ENCODE measurements at places on chromosomes 7 and 10.

GRCh38 chr7:105905910-105906568, 29.6 kb upstream of the ATXN7L1 start:
- peaks cover 8% of the 10 kb centered on the region for H3K36me3 ChIP-seq
- H3K4me1 ChIP-seq: no peaks in the 10 kb centered on the region
- no peaks in the 10 kb centered on the region for H3K27me3 ChIP-seq
- H3K4me3 ChIP-seq: no peak overlapping the region
- no peak for DNase-seq

DNA sequence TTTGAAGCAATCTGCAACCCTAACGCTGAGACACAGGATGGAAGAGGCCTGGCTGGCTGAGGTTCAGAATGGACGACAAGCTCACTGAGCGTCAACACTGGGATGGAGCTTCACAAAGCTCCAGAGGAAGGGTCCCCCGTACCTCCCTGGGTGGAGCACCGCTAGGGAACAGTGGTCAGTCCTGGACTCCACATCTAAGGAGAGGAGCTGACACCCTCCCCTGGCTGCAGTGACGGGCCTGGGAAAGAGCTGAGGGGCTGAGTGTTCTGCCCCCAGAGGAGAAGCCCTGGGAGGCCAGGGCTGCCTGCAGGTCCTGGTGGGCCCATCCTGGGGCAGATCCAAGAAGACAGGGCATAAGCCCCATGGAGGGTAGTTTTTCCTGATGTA, 146.2 kb downstream of the ARHGAP22 start:
- H3K27me3 ChIP-seq: no peaks in the 10 kb centered on the region
- no peaks in the 10 kb centered on the region for H3K36me3 ChIP-seq
- H3K4me3 ChIP-seq: no peak overlapping the region

DNA sequence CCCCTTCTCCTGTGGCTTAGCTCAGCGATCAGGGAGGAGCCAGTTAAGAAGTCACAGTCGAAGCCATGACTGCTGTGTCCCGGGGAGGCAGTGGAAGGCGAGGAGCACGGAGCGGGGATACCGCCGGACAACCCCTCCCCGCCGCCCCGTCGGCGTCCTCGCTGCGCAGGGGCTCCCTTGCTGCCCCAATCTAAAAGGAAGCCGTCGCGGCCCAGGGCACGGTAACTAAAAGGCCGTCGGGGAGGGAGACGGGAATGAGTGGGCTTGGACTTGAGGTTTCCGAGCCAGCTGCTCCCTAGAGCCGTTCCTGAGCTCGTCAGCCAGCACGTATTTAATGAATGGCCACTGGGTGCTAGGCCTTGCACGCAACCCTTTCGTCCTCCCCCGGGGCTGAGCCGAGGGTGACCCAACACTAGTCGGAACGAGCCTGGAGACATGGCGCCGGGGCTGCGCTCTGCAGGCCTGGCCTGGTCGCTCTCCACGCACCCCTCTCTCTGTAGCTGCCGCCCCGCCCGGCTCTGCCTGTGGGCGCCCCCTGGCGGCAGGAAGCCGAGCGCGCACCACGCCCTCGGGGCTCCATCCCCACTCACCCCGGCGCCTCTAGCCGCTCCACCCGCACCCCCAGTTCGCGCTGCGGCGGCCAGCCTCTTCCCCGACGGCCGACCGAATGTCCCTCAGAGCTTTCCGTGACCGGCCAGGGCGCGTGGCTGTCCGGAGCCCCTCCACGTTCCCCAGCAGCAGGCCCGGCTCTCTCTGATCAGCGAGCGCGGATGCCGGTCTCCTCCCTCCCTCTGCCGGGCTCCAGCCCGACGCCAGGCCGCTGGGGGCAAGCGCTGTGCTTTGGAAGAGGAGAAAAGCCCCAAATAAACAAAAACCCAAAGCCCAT, 29.3 kb upstream of the KCNK18 start:
- no peaks in the 10 kb centered on the region for H3K36me3 ChIP-seq
- H3K4me3 ChIP-seq: peak overlapping the region; percentile 1
- H3K4me1 ChIP-seq: no peaks in the 10 kb centered on the region

DNA sequence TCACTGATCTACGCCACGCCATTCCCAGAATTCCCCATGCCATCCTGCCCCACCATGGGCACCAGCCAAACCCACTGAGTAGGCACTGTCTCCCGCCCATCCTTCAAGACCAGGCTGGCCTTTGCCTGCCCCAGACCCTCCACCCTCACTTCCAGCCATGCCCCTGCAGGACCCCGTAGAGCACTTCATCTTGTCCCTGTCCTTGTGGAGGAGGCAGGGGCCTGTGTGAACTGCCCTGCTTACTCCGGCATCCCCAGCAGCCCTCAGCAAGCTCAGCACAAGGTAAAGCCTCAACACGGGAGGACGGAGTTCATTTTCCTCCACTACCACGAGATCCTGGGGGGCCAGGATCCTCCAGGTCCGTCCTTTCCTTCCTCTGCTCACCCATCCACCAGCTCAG, 577.7 kb downstream of the PTPRN2 start:
- no peak overlapping the region for H3K4me3 ChIP-seq
- no peaks in the 10 kb centered on the region for H3K4me1 ChIP-seq
- H3K27ac ChIP-seq: no peak overlapping the region
- H3K27me3 ChIP-seq: peaks cover 25% of the 10 kb centered on the region
- no peaks in the 10 kb centered on the region for H3K36me3 ChIP-seq

DNA sequence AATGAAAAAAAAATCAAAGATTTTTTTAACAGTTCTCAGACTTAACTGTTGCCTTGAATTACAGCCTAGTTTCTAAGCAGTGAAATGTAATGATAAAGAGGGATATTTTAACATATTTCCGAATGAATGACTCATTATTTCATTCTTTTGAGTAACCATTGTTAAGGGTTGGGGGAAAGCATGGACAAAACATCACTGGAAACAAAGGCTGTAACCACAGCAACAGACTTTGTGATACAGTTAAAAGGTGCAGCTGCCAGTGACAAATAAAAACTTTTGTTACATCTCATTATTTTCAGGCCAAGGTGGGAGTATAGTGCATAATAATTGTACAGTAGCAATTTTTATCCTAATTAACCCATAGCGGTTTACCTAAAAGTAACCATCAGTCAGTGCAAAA, 172.6 kb downstream of the LRRTM3 start:
- H3K4me3 ChIP-seq: no peak overlapping the region
- DNase-seq: no peak
- no peaks in the 10 kb centered on the region for H3K36me3 ChIP-seq
- no peak overlapping the region for H3K27ac ChIP-seq
- no peaks in the 10 kb centered on the region for H3K27me3 ChIP-seq
- H3K4me1 ChIP-seq: no peaks in the 10 kb centered on the region

GRCh38 chr10:31912289-31912688, 16.3 kb downstream of the ARHGAP12 start:
- H3K27ac ChIP-seq: no peak overlapping the region
- no peaks in the 10 kb centered on the region for H3K27me3 ChIP-seq
- H3K4me1 ChIP-seq: peaks cover 46% of the 10 kb centered on the region
- DNase-seq: no peak

DNA sequence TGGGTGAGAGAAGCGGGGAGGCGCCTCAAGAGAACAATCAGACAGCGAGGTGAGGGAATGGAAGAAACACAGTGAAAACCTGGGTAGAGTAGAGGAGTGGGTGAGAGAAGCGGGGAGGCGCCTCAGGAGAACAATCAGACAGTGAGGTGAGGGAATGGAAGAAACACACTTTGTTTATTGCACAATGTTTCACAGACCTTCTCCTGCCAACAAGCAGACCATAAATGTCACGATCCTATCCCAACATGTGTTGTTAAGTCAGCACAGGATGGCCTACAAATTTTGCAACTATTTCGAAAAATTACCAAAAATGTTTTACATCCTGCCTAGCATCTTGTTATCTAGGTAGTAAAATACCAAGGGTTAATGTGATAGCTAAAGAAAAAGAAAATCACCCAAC, 115.3 kb downstream of the JAZF1 start:
- no peak overlapping the region for H3K27ac ChIP-seq
- no peak for DNase-seq
- H3K4me1 ChIP-seq: peaks cover 19% of the 10 kb centered on the region
- H3K4me3 ChIP-seq: no peak overlapping the region

DNA sequence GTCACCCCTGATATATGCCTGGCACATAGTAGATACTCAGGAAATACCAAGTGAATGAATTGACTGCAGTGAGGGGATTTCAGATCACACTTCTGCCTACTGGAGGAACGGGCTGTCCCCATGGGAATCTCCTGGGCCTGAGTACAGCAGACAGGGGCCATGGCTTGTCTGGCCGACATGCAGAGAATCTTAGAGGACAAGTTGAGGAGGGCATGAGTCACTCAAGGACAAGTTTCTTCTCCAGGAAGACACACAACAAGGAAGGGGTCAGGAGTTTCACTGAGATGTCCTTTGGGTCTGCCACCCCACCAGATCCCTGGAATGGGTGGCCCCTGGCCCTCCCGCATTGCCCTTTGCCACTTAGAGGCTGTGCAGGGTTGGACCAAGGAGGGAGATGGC, 20.7 kb downstream of the PLPP4 start:
- no peaks in the 10 kb centered on the region for H3K27me3 ChIP-seq
- no peak overlapping the region for H3K27ac ChIP-seq
- DNase-seq: no peak
- H3K36me3 ChIP-seq: no peaks in the 10 kb centered on the region
- H3K4me1 ChIP-seq: no peaks in the 10 kb centered on the region
- no peak overlapping the region for H3K4me3 ChIP-seq

- H3K4me3 ChIP-seq: no peak overlapping the region
- peaks cover 26% of the 10 kb centered on the region for H3K4me1 ChIP-seq
- no peaks in the 10 kb centered on the region for H3K36me3 ChIP-seq
- peak; percentile 73 for DNase-seq
- peaks cover 5% of the 10 kb centered on the region for H3K27me3 ChIP-seq
Measured at GRCh38 chr7:132080967-132081668, 495.2 kb downstream of the PLXNA4 start.

DNA sequence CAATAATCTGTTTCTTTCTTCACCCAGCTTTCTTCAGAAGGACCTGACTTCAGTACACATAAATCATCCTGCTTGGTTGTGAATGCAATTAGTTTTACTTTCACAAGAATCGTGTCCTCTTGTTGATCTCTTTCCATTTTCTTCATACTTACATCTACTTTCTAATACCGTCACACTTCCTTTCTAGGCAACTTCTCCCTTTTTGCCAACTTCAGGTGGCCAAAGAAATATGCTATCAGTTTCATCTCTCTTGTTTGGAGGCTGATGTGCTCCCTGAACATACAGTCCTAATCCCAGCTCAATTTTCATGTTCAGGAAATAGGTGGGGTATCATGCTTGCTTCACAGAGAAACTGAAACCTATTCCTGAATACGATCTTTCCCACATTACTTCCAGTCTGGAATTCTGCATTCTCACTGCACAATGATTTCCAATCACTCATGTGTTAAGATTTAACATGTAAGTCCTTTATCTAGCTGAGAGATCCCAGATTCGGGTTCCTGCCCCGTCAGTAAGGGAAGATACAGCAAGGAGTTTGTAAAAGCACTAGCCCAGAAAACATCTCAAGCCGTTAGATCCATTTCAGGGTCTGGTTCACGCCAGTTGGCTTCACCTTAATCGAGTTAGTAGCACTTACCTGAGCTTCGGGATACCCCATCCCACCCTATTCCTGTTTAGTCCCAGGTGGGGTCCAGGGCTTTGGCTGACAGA, 994 bp downstream of the SLC25A28 start:
- H3K4me1 ChIP-seq: peaks cover 49% of the 10 kb centered on the region
- DNase-seq: no peak
- H3K27ac ChIP-seq: peak overlapping the region; percentile 92
- H3K27me3 ChIP-seq: no peaks in the 10 kb centered on the region
- no peaks in the 10 kb centered on the region for H3K36me3 ChIP-seq
- H3K4me3 ChIP-seq: peak overlapping the region; percentile 70

DNA sequence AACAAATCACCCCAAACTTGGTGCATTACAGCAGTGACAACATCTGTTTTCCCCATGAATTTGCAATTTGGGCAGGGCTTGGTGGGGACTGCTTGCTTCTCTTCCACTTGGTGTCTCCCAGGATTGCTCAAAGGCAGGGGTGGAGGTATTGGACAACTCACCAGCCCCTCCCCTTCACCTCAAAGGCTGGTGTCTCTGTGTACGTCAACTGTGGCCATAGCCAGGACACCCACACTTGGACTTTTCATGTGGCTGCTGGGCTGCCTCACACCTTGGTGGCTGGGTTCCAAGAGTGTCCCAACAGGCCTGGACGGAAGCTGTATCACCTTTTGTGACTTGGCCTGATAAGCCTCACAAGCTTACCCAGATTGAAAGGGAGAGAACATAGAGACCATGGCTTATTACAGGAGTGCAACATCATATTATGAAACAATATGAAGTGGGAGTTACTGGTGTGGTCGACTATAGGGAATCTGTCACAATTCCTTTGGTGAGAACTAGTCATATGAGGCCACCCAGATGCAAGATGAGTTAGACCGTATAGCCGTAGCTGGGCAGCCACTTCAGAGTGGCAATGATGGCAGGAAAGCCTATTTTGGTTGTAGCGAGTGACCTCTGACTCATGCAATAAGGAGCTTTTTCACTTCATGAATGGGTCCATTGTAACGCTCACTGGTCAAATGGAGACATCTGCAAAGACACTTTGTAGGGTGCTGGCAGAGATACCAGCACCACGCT, 187.6 kb upstream of the ITGB1 start:
- no peak overlapping the region for H3K27ac ChIP-seq
- no peaks in the 10 kb centered on the region for H3K27me3 ChIP-seq
- H3K36me3 ChIP-seq: no peaks in the 10 kb centered on the region
- no peak for DNase-seq
- no peak overlapping the region for H3K4me3 ChIP-seq
- no peaks in the 10 kb centered on the region for H3K4me1 ChIP-seq

DNA sequence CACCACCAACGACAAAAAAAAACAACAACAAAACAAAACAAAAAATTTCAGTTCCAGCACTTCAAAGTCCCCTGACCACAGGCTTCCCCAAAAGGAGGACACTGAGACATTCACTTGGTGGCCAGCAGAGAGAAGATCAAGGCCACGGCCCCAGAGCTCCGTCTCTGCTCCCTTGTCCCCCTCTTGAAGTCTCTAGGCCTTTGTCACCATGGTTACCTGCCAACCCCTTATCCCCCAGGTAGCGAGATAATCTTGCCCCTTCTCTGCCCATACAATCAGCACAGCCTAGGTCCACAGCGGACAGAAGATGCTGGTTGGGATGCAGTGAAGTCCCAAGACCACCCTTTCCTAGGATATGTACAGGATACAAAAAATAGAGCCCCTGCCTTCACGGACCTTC, 30.7 kb downstream of the AFAP1L2 start:
- no peaks in the 10 kb centered on the region for H3K36me3 ChIP-seq
- H3K27me3 ChIP-seq: no peaks in the 10 kb centered on the region
- H3K4me3 ChIP-seq: no peak overlapping the region
- DNase-seq: no peak
- peak overlapping the region; percentile 48 for H3K27ac ChIP-seq
- peaks cover 16% of the 10 kb centered on the region for H3K4me1 ChIP-seq

DNA sequence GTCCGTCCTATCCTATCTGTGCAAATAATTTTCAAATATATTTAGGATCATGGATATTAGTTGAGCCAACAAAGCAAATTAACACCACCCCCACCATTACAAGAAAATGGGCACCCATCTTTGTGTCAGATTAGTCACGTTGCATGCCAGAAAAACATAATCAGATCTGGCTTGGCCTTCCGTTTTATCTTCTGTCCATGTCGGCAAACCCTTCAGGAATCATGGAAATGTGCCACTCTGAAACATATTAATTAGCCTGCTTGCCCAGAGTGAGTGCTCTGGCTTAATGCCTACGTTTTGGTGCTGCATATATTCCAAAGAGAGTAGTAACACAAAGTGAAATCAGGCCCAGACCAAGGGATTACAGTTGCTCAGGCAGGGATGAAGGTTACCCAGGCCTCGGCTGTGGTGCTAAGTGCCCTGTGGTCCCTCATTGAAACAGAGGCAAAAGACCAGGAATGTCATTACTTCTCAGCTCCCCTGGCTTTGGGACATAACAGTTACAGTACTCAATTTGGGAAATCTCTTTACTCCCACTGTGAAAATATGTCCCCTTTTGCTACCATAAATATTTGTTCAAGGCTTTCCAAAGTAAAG, 154.0 kb upstream of the LSM8 start:
- H3K27ac ChIP-seq: no peak overlapping the region
- H3K36me3 ChIP-seq: no peaks in the 10 kb centered on the region
- H3K4me1 ChIP-seq: no peaks in the 10 kb centered on the region

Measured in tibial artery (tissue), 4 donors.